ENCODE measurements at places on chromosomes 16 and 17.

DNA sequence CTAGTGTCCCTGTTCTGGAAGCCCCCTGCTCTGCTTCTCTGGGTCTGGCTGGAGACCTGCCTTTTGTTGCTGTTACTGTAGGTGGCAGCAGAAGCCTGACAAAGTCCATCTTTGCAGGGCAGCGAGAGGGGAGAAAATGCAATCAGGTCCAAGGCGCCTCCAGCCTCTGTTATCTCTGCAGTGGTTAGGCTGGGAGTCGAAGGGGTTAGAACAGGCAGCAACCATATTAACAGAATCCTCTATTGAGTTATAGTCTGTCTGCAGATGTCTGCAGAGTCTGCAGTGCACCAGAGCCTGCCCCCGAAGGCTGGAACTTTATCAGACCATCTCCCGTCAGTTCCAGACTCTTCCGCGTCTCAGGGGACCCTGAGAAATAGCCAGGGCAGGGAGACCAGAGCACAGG lies 404.9 kb upstream of the EEF2KMT start:
- DNase-seq: peak; percentile 63

DNA sequence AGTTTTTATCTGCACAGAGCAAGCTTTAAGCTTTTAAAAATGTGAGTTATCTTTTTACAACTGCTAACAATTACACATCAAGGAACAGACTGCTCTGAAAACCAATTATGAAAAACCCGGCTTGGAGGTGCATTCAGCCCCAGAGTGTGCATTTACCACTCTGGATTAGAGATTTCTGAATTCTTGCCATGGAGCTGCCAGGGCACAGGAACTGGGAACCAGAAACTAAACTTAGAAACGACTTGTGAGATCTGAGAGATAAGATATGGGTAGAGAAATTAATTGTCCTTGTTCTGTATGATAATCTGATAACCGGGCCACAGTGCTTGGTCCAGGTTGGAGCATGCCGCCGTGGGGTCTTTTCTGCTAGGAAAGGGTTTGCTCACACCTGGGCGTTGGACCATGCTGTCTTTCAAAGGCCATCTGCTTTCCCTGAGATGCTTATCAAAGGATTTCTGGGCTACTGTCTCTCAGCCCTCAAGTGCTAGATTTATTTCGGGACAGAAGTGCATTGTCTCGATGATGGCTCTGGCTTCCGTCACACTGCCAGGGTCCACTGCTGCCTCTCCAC lies 210.0 kb downstream of the MAF start:
- DNase-seq: no peak

DNA sequence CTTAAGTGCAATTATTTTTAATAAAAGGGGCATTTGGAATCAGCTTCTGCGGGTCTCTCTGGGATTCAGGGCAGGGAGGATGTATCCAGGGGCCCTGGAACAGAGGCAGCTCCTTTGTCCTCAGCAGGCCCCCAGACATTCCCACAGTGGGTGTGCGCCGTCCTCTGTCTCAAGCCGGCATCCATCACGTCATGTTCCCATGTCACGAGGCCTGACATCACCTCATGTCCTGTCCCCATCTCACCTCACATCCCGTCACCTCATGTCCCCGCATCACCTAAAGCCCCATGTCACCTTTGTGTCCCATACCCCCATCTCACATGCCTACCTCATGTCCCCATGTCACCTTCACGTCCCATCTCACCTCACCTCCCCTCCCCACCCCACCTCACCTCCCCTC lies 18.5 kb downstream of the GAA start:
- DNase-seq: no peak

GRCh38 chr17:73711184-73711583 lies 66.9 kb upstream of the SDK2 start:
- no peak for DNase-seq

DNA sequence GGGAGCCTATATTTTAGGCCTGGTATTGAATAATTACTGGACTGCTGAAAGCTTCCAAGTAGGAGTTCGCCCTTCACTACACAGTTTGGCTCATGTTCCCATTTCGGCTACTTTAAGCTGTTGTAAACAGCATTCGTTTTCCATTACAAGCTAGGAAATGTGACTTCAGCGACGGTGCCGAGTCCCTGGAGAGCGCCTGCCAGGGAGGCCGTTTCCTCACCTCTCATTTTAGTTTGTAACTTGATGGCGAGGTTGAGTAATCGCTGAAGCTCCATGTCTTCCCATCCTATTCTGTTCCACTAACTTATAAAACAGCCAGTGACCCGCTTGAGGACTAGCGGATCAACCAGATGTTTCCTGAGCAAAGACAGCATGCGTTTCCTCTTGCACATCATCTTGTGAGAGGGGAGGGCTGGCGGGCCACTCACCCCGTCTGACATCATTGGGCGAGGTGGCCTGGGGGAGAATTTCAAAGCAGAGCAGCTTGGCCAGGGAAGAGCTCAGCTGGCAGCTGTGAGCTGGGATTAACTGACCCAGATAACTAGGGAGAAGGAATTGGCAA lies 32.9 kb downstream of the PCTP start:
- peak; percentile 47 for DNase-seq

- DNase-seq: no peak
Measured at GRCh38 chr16:81923296-81923695, 88.0 kb downstream of the SDR42E1 start.

DNA sequence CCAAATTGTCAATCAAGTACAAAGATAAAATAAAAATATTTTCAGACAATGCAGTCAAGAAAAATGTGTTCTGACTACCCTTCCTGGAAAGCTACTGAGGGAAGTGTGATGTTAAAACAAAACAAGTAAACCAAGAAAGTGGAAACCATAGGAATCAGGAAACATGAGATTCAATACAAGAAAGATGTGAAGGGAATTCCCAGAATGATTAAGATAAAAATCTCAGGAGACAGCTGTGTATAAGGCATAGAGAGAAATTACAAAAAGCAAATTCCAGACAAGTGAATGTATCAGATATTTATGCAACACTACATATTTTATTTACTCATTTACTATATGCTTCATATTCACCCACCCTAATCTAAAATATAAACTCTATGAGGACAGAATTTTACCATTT lies 32.2 kb downstream of the TRIM37 start:
- DNase-seq: no peak

DNA sequence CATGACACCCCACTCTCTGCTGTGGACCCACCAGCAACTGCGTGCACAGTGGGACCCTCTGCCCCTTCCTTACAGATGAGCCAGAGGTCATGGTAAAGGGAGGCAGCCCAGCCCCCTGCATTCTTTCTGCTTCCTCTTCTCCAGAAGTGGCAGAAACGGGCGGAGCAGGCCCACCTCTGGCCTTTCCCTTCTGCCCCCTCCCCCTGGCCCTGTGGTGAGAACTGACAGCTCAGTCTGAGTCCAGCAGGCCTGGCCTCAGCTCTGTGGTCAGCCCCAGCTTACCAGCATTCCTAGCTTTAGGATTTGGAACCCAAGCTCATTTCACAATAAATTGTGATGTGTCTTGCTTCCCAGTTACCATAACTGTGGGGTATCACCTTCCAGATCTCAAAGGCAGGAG lies 4.8 kb upstream of the ANKRD11 start:
- DNase-seq: peak; percentile 84

DNA sequence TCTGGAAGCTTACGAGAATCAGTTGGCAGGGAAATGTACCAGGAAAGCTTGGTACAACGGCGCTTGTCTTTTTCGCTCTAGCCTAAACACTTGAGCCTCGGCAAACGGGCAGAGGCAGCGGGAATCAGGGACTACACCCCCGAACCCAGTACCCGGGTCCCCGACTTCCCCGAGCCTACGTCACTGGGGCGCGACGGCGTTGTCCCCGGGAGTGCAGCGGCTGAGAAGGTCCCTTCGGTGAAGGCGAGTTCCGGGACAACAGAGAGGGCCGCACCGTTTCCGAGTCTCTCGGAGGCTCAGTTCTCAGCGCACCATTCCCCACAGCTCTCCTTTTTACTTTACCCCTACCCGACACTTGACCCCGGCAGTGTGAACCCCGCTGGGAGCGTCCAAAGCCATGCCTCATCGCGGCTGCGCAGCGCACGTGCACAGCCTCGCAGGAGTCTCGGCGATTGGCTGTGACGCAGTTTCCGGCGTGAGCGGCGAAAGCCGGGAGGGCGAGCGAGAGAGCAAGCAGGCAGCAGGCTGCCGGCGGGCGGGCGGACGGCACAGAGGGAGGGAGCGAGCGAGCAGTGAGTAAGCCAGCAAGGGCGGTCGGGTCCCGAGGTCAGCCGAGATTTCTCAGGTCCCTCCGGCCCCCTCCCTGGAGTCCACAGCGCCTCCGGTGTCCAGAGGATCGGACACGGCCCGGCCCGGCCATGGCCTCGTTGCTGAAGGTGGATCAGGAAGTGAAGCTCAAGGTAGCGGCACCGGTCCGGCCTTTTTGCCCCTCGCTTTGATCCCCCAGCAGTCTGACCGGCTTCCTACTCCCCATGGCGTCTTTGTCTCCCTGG lies at the start of gene PSME3:
PSME3 (plus strand) TSS at position 464 of the 833 bp plus-strand sequence; CDS start at position 699, 235 bp downstream.
- peak; percentile 90 for DNase-seq

DNA sequence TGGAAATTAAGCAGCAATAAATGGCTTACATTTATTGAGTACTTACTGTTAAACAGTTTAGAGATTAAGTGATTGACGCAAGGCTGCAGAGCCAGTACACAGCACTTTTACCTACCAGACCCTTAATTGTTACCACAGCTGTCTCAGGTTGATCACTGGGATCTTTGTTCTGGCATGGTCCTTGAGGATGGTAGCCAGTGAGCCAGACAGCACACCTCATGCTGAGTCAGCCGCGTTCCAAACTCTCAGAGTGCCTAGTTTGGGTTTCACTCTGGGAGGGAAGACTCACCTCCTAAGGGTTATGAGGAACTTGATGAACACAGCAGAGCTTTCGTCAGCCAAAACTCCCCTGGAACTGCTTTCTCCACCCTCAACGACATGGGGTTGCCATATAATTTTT lies 20.4 kb downstream of the CDH3 start:
- DNase-seq: no peak

- no peak for DNase-seq
Measured at GRCh38 chr16:4306470-4307214, 9.2 kb upstream of the GLIS2 start.

DNA sequence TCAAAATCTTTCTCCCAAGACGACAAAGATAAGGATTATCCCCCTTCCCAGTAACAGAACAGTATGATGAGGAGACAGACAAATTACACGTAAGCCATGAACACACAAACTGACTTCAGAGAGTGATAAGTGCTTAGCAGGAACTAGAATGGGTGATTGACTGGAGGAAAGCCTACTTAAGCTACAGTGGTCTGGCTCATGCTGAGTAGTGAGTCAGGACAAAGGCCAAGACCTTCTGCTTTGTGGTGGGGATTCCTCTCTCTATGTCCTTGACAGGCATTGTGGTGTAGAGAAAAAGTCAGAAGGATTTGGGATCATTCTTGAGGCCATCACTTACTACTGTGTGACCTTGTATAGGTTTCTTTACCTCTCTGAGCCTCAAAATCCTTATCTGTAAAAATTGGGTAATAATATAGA lies 381.9 kb upstream of the CCL2 start:
- DNase-seq: no peak

DNA sequence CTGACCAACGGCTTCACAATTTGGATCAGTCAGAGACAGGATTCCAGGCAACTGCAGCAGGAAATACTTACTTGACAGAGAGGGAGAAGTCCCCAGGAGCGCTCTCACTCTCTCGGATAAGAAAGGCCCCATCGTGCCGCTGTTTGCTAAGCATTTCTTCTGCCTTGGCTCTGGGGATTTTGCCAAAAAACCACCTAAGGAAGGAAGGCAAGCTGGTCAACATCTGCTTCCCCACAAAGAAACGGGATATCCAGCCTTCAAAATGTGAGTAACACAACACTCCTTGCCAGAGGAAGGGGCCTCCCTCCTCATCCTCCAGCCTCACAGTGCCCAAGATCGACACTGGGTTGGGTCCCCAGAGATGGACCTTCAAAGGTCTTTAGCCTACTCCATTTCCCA lies 36.6 kb upstream of the SLC25A19 start:
- peak; percentile 90 for DNase-seq

GRCh38 chr17:31073411-31073810 lies 21.4 kb upstream of the NF1 start:
- DNase-seq: no peak

DNA sequence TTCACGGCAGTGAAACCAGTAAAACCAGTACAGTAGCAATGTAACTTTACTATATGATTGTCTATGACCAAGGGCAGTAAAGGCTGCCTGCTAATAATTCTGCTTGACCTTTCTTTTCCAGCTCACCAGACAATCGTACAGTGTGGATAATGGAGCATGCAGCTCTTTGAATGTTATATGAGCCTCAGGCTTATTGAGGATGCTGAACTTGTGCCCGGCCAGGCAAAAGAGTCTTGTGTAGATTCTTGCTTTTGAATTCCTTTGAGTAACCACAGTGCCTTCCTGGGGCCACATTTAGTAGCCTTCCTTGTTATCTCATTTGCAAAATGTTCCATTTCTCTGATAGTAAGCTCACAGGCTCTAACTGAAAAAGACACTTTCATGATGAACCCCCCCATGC lies 131.8 kb downstream of the CDH11 start:
- no peak for DNase-seq

- peak; percentile 55 for DNase-seq
Measured at GRCh38 chr17:48375356-48375755, 54.7 kb downstream of the SKAP1 start.

DNA sequence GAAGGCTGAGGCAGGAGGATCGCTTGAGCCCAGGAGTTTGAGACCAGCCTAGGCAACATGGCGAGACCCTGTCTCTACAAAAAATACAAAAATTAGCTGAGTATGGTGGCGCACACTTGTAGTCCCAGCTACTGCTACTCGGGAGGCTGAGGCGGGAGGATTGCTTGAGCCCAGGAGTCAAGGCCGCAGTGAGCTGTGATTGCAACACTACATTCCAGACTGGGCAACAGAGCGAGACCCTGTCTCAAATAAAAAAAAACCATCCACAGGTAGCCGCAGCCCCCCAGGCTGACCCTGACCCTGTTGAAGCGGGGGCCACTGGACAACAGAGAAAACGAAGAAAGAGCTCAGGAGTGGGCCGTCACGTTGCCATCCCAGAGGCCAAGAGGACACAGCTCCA lies 4.0 kb downstream of the SLC43A2 start:
- DNase-seq: no peak

- no peak for DNase-seq
Measured at GRCh38 chr16:60285794-60286193, 1551.7 kb upstream of the GOT2 start.

- no peak for DNase-seq
Measured at GRCh38 chr17:9451934-9452333, 123.7 kb downstream of the STX8 start.

DNA sequence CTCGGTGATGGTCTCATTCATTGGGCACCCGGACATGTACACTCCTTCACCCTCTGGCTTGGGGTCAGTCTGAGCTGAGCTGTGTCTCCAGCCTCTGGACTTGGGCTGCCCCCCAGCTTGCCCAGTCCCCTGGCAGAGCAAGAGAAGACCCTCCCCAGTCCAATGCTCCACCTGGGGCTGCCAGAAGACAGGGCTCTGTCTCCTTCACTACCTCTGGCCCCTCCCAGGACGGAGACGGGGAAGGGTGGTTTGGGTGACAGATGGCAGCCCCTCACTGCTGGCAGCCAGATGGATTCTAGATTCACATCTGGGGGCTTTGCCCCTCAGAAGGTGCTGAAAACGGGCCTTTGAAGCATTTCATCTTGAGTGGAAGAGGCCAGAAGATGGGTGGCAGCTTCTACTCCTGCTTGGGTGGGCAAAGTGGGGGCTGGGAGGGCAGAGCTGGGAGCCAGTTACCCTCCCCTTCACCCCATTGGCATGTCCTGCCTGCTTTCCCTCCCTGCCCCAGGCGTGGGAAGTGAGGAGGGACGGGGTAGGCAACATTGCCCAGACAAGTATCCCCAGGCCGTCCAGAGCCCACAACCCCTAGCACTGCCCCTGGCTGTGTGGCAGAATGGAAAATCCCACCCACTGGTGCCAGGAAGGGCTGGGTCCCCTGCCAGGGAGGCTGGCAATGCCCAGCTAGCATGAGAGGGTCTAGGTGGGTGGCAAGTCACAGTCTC lies 13.9 kb downstream of the NGFR start:
- DNase-seq: no peak
